ENCODE measurements at places on chromosomes 3 and 15.

DNA sequence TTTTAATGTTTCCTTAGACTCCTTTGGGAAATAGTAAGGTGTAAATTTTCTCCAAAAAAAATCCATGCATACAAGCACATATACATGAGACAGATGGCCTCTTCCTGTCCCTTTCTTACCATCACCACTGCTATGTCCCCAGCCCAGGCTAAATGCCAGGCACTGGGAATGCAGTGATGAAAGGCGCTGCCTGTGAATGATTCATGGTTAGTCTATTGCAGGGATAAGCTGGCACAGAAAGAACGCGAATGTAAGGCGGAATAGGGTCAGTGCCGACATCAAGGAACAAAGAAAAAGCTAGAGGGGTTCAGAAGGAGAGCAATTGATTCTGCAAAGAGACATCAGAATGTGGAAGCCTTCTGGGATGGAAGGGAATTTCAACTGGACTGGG lies 36.2 kb upstream of the CFAP161 start:
- no peak for DNase-seq

DNA sequence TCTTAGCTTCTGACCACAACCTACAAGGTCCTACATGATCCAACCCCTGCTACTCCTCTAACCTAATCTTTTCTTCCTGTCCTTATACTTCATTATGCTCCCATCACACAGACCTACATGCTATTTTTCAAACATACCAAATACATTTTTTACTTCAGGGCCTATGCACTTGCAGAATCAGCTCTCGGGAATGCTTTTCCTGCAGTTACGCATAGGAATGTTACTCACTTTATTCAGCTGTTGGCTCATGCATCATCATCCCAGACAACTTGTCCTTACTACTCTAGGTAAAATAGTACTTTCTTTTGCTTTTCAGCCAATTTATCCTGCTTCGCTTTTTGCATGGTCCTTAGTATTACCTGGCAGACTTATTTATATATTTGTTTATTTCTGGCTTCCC lies 105.6 kb downstream of the OXSM start:
- DNase-seq = no peak

GRCh38 chr15:33955945-33956344 lies 12.4 kb upstream of the CHRM5 start:
- no peak for DNase-seq

GRCh38 chr3:107892955-107893624 lies 197.7 kb downstream of the CD47 start:
- DNase-seq = no peak

DNA sequence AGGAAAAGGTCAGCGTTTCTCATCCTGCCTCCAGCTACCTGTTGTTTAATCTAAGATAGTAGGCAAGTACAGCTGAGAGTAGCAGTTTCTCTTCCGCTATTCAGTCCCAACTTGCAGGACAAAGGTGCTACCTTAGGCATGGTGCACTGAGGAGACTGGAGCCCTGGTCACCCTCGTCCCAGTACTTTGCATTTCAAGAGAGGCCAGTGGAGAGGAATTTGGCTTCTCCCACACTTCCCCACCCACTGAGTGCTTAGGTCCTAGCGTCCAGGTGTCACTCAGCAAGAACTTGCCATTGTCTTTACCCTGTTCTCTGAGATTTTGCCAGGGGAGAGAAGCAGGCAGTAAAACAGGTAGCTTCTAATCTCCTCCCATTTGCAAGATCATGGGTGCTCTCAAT lies 12.5 kb upstream of the RPN1 start:
- no peak for DNase-seq

- no peak for DNase-seq
Measured at GRCh38 chr15:59236394-59236793, 29.8 kb downstream of the LDHAL6B start.

DNA sequence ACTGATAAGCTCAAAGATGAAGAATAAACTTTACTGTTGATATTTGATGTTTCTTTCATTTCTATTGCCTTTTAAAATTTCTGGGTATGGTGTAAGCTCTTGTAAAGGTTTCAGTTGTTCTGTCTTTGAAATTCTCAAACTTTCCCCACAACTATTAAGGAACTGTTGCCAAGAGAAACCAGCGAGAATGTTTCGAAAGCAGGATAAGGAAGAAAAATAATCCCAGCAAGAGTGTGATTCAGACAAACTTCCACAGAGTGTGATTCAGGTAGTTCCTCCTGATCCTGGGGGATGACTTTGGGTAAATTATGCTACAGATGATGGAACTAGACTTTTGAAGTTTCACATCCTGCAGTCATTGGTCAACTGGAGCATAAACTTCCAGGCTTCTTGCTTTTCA lies 632.0 kb downstream of the NSUN3 start:
- no peak for DNase-seq

DNA sequence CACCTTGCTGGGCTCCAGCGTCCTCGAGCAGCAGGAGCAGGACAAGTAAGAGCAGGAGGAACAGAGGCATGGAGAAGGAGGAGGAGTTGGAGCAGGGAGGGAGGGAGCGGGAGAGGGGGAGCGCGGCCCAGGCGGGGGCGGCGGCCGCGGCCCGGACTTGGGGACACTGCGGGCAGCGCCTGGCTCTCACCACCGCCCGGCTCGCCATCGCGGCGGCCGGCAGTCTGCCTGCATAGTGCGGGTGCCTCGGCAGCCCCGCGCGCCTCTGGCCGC lies 440 bp downstream of the DCBLD2 start:
- DNase-seq = no peak

- DNase-seq = no peak
Measured at GRCh38 chr3:106810300-106810875, 566.9 kb upstream of the CCDC54 start.

- no peak for DNase-seq
Measured at GRCh38 chr3:181912384-181912783, 200.7 kb downstream of the SOX2 start.

GRCh38 chr3:62845996-62846395 lies 29.2 kb downstream of the CADPS start:
- DNase-seq = no peak

DNA sequence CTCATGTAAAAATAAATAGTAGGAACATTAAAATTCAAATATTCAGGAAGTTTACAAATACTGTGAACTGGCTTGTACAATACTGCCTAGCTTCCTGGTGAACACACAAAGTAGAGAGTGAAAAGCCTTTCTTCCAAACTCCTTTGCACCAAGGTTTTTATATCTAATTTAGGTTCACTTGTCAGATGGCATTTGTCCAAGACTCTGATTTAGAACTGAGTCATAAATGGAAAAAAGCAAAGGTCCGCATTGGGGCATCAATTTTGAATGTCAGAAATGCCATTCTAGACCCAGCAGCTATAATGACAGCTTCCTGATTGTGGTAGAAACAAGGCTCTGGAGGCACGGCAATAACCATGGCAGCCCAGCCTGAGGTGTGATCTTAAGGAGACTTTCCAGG lies 160.7 kb downstream of the PDE8A start:
- DNase-seq = no peak

- DNase-seq = no peak
Measured at GRCh38 chr15:77480859-77481633, 60.4 kb downstream of the HMG20A start.

- DNase-seq = no peak
Measured at GRCh38 chr15:41801850-41802455, 25.9 kb upstream of the JMJD7 start.

DNA sequence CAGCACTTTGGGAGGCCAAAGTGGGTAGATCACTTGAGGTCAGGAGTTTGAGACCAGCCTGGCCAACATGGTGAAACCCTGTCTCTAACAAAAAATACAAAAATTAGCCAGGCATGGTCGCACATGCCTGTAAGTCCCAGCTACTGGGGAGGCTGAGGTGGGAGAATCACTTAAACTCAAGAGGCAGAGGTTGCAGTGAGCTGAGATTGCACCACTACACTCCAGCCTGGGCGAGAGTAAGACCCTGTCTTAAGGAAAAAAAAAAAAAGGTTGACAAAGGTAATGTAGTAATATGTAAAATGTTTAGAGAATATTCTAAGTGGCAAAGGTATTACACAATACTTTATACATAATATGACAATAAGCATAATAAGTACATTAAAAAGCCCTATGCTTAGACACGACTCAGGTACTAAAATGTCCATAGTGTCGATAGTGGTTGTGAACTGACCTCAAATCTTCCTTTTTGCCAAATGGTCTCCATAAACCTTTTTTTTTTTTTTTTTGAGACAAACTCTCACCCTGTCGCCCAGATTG lies 16.5 kb downstream of the RPN1 start:
- DNase-seq = no peak

GRCh38 chr15:48866141-48866563 lies 11.8 kb upstream of the EID1 start:
- no peak for DNase-seq

DNA sequence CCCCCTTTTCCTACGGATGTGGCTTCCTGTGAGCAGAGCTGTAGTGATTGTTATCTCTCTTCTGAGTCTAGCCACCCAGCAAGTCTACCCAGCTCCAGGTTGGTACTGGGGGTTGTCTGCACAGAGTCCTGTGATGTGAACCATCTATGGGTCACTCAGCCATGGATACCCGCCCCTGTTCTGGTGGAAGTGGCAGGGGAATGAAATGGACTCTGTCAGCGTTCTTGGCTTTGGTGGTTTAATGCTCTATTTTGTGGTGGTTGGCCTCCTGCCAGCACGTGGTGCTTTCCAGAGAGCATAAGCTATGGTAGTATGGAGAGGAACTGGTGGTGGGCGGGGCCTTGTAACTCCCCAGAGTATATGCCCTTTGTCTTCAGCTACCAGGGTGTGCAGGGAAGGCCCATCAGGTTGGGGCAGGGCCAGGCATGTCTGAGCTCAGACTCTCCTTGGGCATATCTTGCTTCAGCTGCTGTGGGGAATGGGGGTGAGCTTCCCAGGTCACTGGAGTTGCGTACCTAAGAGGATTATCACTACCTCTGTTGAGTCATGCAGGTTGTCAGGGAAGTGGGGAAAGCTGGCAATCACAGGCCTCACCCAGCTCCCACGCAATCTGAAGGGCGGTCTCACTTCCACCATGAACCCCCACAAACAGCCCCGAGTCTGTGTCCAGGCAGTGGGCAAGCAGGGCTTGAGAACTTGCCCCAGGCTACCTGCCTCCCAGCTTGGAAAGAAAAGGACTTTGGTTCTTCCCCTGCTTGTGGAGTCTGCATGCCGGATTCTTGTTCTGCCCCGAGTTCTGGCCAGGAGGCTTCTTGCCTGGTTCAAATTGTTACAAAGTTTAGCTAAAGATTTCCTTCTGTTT lies 9.0 kb upstream of the ADGRG7 start:
- no peak for DNase-seq

Data from stimulated activated CD8-positive, alpha-beta memory T cell treated with anti-CD3 and anti-CD28 coated beads, Interleukin-4, amount 100 ng/mL, for 4 hours (primary cell).